CD14-positive monocyte (primary cell): ENCODE measurements at places on chromosomes 11 and 22.

- DNase-seq, result no peak
These were observed 820.4 kb downstream of the LUZP2 start for GRCh38 chr11:25317216-25317615.

- DNase-seq, result no peak
These were observed 133.2 kb upstream of the TEAD1 start for GRCh38 chr11:12540913-12541582.

GRCh38 chr11:705646-706438, at the start of gene EPS8L2:
Gene EPS8L2 (plus strand): TSS chr11:706231. CDS start chr11:709408, 3,177 bp downstream.
- no peak for DNase-seq

DNA sequence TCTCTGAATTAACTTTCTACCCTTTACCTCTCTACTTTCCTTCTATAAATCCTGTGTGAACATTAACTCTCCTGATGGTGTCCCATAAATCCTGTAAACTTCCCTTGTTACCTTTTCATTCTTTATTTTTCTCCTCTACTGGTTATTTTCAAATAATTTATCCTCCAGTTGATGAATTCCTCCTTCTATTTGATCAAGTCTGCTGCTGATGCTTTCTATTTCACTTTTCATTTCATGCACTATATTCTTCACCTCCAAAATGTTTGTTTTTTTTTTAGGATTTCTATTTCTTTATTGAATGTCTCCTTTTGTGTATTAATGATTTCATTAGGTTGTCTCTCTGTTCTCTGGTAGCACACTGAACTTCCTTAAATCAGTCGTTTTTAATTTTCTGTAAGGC, 68.6 kb downstream of the KCNQ1OT1 start:
- DNase-seq, result no peak

- no peak for DNase-seq
These were observed 569 bp downstream of the FAM76B start for GRCh38 chr11:95788921-95789505.

- peak; percentile 22 for DNase-seq
These were observed 15.4 kb upstream of the MYOD1 start for GRCh38 chr11:17703951-17704350.

DNA sequence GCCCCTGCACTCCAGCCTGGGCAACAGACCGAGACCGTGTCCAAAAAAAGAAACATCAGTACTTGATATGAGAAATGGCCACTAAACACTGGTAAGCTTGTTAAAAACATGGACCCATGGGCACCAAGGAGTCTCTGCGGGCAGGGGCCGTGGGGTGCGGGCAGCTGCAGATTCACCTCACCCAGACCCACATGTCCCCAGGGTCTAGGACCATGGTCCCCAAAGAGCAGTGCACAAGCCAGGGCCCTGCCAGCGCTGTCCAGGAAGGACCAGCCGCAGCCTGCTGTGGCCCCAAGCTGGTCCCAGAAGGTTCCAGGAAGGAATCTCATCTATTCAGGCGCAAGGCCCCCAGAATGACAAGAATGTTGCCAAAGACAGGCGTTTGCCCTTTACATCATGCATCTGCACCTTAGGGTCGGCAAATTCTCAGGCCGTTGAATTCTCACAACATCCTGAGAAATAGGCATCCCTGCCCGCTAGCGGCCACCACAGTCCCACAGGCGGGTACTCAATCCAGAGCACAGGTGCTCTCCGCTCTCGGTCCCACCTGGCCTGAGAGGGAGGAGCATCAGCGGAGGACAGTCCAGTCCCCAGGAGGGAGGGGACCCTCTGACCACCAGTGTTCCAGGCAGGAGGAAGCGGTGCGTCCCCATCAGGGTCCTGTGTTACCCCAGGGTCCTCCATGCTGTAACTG, 9.5 kb downstream of the YPEL1 start:
- DNase-seq, result no peak

- DNase-seq, result peak; percentile 64
These were observed 5.9 kb downstream of the PHOX2A start for GRCh38 chr11:72238040-72238450.

DNA sequence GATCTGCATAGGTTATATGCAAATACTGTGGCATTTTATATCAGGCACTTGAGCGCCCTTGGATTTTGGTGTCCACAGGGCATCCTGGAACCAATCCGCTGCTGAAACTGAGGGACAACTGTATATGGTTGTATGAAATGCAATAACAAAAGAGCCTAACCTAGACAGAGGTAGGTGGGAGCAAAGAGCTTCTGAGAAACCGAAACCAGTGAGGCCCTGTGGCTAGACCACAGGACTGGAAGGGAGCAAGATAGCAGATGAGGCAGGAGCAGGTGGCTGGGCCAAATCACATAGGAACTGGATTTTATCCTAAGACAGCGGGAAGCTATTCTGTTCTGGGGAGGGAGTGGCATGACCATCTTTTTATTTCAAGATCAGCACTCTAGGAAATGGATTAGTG, 30.1 kb downstream of the RCN1 start:
- no peak for DNase-seq

GRCh38 chr22:49807780-49808708, 19.6 kb downstream of the BRD1 start:
- DNase-seq, result no peak

GRCh38 chr11:32396991-32397390, 38.3 kb downstream of the WT1 start:
- no peak for DNase-seq

- no peak for DNase-seq
These were observed 451.3 kb downstream of the TBC1D22A start for GRCh38 chr22:47213571-47214230.

GRCh38 chr22:37345863-37346504, 63.7 kb downstream of the CYTH4 start:
- DNase-seq, result no peak

DNA sequence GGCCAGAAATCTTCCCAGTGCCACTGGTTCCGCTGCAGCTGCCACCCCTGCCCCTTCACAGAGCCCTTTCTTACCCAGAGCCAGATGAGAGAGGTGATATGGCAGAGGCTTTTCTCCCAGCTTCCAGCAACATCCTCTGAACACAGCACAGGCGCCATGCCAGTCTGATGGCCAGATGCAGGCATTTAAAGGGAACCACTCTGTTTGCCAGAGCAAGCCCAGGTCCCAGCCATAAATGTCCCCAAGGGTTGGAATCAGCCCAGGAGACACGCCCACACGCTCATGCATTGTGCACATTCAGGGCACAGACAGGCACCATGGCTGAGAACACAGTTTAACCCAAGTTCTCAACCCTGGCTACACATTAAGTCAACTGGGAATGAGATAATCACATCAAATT, 114.3 kb upstream of the CSNK2A3 start:
- no peak for DNase-seq

DNA sequence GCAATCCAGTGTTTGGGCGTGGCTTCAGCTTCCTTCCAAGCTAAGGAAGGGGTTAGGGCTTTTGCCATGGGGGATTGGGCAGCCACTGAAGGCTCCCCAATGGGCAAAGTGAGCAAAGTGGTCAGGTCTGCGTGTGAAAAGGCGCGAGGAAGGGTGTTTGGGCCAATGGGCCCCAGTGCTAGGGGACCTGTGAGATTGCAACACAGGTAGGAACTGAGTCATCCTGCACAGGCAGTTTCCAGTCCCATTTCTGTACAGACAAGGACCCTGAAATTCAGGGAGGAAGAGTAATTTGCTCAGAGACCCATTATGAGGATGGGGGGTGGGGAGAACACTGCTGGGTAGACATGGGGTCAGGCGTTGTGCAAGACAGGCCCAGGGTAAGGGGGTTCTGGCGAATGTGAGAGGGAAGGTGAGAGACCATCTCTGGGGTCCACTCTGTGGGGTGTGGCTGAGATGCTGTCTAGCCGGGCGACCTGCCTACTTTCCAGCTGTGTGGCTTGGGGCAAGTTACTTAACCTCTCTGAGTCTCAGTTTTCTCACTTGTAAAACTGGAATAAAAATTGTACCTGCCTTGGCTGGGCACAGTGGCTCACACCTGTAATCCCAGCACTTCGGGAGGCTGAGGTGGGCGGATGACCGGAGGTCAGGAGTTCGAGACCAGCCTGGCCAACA, 7.3 kb downstream of the CCDC88B start:
- DNase-seq, result peak; percentile 66

- no peak for DNase-seq
These were observed 136.6 kb upstream of the NAV2 start for GRCh38 chr11:19576054-19576453.

DNA sequence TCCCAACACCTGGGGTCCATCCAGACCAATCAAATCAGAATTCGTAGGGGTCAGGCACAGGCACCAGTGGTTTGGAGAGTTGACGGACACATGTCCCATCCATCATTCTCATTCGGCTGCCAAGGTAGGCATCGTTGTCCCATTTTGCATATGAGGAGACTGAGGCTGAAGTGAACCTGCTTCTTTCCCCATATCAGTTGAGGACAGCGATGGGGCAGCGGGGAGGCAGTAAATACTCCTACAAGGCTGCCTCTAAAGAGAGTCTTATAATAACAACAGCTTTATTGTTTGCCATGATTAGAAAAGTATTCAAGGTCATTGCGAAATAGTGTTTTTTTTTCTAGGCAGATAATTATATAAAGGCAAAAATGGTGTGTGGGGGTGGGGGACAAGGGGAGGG, 1.6 kb upstream of the BEST1 start:
- no peak for DNase-seq

DNA sequence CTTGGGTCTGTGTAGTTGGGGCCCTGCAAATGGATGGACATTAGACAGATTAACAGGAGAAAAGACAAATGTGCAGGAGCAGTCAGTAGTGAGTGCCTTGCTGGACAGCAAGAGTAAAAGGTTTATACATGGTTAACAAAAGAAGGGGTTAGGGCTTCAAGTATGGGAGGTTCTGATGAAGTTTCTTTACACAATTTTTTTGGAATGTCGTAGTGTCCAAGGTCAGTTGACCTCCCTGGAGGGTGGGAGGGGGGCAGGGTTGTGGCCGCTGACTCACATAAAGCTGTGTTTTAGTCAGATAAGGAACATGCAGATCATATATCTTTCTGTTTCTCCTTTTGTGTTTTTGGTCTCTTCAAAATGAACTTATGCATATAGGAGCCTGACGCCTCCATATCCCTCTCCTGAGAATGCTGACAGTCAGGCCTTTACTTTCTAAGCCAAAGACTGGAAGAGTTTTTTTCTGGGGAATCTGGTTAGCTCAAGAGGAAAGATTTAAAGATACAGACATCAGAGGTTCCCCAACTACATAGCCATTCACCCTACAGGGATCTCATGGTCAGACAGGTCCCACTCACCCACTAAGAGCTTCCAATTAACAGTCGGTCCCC, 134.3 kb downstream of the NECTIN1 start:
- peak; percentile 54 for DNase-seq

DNA sequence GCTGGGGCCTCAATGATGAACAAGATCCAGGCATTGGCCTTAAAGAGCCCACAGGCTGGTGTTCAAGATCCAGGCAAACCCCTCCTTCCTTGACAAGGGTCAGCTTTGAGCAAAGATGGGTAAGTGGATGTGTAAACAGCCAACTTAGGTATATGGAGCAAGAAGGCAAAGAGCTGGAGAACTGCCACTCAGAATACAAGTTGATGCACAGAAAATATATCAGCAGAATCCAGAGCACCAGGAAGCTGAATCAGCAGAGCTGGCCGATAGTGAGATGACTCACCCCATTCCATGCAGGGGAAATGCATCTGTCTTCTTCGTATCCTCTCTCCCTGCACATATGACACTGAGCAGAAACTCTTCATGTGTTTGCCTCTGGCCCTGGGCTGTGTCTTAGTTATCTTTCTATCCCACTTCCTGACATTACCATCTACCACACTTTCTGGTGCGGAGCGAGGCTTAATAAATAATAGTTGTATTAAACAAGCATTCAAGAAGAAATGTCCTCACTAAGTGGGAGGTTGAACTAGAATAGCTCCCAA, 57.8 kb downstream of the ENDOD1 start:
- DNase-seq, result peak; percentile 20

DNA sequence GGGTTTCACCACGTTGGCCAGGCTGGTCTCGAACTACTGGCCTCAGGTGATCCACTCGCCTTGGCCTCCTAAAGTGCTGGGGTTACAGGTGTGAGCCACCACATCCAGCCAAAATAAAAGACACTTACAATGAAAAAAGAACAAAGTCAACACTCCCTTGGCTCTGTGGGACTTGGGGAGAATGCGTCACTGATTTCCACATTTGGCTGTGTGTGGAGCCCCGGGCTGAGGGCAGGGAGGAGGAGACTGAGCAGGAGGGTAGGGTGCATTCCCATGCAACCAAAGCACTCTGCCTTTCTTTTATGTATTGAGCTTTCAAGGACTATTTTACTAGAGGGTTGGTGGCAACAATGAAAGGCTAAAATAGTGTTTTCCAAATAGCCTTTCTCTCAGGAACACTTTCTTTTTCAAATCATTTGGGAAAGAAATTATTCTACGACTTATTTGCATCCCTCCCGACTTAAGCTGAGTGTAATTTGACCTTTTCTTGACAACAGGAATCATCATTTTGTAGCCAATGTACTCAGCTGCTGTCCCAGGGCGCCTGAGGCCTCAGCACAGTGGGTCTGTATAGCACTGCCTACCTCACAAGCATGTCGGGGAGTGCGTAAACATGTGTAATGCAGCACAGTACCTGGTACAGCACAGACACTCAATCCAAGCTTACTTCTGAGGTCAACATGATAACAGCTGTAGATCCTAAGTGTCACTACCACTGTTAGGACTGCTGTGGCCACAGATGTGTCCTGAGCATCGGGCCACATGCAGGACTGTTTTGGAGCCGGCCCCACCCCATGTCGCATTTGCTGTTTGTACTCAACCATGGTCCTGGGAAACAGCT, 10.1 kb upstream of the SERPIND1 start:
- no peak for DNase-seq

DNA sequence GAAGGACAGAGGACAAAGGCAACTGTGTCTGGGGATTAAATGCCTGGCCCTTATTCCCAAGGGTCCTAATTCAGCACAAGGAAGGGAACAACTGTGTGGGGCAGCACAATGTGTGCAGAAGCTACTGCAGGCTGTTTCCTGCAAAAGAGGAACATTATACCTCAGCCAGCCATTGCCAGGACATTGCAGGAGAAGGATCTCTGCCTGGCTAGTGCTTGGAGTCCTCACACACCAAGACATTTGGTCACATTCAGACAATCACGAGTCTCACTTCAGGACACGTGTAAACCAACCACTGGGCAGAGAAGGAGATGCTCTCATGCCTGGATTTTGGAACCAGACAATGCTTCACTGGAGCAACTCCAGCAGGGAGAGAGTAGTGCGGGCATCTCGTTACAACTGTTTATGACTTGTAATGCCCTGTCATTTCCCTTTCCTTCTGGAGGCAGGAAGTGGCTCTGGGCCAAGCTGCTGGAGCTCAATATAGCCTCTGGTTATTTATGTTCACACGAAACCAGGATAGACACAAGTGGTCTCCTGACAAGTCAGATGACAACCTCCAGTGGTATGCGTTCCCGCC, 23.9 kb upstream of the ZC3H12C start:
- DNase-seq, result peak; percentile 87
